ENCODE measurements at places on chromosomes 7 and 10. TPM values are rescaled to one million over a fixed set of nuclear protein-coding genes. Genes with fewer than 3 reads are reported as not detected.
A peak's percentile ranks its signal among the peaks of the same experiment; 100 is the strongest.

The PTPRZ1 gene
- total RNA-seq: 4.8 TPM

GRCh38 chr7:5296015-5296610 lies 13.4 kb downstream of the SLC29A4 start:
- no peak for DNase-seq

DNA sequence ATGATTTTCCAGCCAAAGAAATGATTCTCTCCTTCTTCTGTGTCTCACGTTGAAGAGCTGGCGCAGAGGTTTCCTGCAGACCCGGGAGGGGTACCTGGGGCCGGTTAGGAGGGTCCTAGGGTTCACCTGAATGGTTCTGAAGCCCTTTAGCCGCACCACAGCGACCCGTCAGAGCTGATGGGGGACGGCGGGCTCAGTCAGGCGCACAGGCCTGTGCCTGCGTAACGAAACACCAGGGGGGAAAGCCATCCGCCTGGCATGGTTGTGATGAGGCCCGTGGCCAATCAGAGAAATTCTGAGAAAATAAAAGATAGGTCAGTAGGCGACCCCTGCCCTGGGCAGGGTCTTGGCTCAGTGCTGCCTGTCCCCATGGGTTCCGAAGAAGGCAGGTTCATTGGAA lies 35.6 kb downstream of the FAM20C start:
- DNase-seq: no peak

- no peak for DNase-seq
These were observed 101.9 kb upstream of the PRSS58 start for GRCh38 chr7:142359694-142360279.

GRCh38 chr7:148819697-148820360 lies 64.3 kb downstream of the EZH2 start:
- DNase-seq: no peak

The CD36 gene
- 1,353 TPM for total RNA-seq

GRCh38 chr10:86768412-86769062 lies 12.1 kb downstream of the BMPR1A start:
- DNase-seq: no peak

DNA sequence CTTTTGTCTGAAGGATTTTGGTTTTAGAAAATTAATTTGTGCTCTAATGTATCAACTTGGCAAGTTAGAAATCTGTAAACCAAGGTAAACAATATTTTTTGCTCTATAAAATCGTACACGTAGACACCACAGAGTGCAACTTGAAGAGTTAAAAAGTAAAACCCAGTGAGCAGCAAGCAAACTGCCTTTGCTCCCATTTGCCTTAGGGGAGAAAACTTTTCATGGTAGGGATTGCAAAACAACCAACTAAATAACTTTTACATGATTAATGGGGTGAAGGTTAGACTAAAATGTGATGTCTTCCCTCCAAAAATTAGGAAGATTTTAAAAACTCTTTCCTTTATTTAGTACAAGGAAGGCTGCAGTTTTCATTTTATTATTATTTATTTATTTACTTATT lies 224.2 kb upstream of the LYZL1 start:
- DNase-seq: no peak

The HOXA1 gene
- 0.59 TPM for total RNA-seq

GRCh38 chr10:49615721-49616120 lies 1.9 kb downstream of the CHAT start:
- no peak for DNase-seq

The FANK1 gene
- total RNA-seq: 0.37 TPM

The MMP21 gene
- not detected for total RNA-seq

DNA sequence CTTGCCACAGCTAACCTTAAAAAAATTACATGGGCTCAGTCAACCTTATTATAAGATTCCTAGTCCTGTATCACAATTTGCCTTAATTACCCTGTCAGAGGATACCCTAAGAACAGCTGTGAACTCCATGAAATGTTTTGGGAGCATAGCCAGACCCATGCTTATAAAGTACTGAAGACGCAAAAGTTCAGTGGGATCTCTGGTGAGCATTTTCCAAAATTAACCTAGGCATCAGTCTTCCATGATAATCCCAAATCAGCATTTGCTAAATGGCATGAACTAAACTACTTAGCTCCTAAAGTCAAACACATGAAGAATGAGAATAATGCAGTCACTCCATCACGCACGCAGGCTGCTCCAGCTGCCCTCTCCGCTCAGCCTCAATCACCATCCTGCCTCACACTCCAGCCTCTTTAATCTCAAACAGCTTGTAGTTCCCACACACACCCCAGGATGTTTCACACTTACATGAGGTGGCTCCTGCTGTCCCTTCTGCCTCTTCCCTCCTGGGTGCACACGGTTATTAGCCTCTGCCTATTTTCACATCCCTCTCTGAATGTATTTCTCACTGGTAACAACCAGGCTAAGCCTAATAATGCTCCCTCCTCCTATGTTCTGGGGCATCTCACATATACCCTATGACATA lies 15.3 kb downstream of the IGF2BP3 start:
- DNase-seq: no peak

GRCh38 chr7:41700044-41700471 lies 2.8 kb downstream of the INHBA start:
- no peak for DNase-seq

- no peak for DNase-seq
These were observed 7.5 kb upstream of the ARHGAP22 start for GRCh38 chr10:48612236-48612943.

- DNase-seq: no peak
These were observed 1.0 kb downstream of the URGCP start for GRCh38 chr7:43905209-43905946.

The MYL10 gene
- not detected for total RNA-seq

DNA sequence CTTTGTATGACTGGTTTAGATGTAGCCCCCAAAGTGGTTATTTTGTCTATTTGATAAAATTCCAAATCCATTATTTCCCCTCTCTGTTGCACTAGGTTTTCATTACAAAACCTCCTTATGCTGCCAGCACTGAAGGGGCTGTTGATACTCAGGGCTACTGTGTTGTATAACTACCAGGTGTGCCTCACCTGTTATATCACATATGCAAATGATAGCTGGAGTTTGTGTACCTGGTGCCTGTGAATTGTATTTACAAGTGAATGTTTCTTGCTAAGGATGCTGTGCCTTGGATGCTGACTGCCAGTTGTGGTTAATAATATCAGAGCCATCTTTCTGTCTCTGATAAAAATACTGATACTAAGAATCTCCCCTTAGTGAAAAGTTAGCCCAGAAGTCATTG lies 84.8 kb upstream of the CCDC6 start:
- no peak for DNase-seq

- DNase-seq: no peak
These were observed 20.6 kb downstream of the FAM200A start for GRCh38 chr7:99531354-99531765.

The FGFR2 gene
- total RNA-seq: not detected

DNA sequence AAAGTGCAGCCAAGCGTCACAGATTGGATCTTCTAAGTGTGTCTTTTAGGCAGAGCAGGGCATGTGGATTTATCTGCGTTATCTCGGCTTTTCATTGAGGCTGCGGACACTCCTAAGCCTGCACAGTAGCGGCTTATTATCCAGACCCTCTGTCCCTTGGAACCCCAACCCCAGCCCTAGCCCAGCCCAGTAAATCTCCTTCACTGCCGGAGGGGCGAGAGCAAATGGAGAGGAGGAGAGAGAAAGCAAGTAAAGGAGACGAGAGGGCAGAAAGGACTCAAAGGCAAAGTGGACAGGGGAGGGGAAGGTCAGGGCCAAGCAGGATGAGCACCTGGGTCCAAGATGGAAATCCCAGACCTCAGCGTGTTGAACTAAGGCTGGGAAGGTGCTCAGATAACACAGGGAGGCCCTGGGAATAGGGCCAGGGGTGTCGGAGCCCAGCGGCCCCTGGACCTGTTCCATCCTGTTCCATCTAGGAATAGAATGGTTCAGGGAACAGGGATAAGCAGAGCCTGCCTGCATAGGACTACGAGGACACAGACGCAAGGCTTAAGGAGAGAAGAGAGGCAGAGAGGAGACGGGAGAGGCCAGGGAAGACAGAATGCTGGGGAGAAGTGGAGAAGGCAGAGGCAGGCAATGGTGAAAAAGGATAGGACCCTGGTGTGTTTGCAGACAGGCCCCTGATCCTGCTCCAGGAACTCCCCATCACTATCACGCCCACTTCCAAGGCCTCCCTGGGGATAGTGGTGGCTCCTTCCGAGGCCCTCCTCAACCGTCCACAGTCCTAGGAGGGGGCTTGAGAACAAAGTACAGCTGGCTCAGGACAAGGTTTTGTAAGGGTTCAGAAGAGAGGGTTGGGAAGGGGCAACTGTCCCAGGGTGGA lies 99.6 kb downstream of the CHST15 start:
- no peak for DNase-seq

DNA sequence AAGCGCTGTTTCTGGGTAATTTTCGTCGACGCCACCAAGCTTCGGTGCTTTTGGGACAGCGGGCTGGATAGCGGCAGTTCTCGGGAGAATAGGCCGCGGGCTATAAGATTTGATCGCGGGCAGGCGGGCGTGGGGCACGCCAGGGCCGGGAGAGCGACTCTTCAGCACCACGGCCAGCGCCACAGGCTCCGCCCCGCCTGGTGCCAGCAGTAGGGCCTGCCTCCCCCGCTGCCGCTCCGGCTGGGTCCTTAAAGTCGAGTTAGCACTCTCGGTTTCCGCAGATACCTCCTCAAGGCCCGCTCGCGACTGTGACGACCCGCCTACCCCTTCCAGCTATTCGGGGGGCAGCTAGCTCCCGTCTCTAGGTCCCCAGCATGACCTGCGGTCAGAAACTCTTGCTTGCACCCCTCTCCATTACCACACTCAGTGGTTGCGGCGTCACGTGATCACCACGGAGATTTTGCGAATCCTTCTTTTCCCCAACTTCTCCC lies 9.4 kb downstream of the NXPH1 start:
- peak; percentile 67 for DNase-seq

- no peak for DNase-seq
These were observed 228.0 kb downstream of the CACNB2 start for GRCh38 chr10:18368273-18368672.

- no peak for DNase-seq
These were observed 8.5 kb downstream of the SP8 start for GRCh38 chr7:20778063-20778721.

GRCh38 chr10:15141136-15142054 lies 27.1 kb downstream of the NMT2 start:
- DNase-seq: no peak

The FXYD4 gene
- total RNA-seq: not detected

GRCh38 chr10:50456719-50457118 lies 167.0 kb downstream of the SGMS1 start:
- DNase-seq: no peak

DNA sequence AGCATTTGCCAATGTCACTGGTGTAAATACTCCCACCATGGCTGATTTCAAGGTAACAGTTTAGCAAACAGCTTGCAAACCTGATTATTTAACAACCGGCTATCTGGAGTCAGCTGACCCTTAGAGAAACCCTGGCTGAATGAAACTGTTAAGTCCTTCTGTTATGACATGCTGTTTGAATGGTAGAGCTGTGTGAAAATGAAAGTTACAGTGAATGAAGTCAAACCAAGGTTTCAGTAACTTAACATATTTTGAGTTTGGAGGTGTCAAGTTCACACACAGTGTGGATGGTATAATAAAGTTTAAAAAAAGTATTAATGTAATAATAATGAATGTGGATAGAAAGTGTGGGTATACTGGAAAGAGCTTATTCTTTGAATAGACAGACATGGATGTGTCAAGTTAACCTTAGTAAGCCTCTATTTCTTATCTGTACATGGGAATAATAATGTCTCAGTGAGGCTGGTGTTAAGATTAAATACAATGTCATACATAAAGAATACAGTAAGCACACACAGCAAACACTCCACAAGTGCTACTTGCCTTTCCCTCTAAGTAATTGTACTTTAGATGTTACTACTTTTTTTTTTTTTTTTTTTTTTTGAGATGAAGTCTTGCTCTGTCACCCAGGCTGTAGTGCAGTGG lies 150.4 kb downstream of the TAX1BP1 start:
- no peak for DNase-seq

DNA sequence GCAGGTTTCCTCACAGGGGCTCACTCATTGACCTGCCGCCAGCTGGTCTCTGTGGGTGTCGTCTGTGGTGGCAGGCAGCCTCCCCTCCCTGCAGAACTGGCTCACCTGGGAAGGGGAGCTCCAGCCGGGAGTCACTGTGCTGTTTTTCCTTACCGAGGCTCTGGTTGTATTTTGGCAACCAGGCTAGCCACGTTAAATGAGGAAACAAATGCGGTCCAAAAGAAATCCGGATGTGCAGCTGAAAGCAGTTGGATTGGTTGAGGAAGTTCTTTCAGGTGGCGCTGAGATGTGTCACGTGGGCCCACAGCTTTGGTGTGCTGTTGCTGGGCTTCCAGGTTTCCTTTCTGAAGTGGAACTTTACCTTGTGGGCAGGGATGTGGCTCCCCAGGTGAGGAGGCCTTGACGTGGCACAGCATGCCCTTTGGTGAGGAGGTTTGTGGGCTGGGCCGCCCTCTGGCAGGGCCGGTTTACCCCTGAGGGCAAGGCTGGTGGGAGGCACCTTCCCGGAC lies 14.2 kb downstream of the MTURN start:
- no peak for DNase-seq

DNA sequence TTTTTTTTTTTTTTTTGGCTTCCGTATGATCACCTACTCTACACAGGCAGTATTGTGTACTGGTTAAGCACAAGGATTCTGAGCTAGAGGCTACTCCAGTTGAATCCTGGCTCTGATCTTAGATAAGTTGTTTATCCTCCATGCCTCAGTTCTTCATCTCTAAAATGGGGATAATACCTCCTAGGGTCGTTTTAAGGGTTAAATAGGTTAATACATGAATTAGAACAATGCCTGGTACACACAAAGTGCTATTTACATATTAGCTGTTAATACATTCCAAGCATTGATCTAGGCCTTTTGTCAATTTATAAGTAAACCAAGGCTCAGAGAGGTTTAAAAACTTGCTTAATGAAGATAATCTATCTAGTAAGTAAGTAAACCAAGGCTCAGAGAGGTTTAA lies 59.0 kb downstream of the ST7 start:
- no peak for DNase-seq

DNA sequence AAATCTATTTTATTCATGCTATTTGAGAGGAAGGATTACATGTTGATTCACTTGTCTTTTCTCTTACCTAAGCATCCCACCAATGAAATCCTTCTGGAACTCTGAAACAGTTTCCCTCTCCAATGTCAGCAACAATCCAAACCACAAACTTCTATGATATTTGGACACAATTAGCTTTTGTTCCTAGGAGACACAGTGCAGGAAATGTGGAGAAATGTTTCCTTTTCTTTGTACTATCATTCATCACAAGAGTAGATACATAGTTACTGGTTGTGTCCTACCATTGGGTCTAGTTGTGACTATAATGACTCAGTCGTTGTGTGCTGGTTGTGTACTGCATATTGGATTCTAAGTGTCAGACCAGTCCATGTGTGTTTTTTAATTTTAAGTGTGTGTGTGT lies 156.8 kb upstream of the MAGI2 start:
- no peak for DNase-seq

DNA sequence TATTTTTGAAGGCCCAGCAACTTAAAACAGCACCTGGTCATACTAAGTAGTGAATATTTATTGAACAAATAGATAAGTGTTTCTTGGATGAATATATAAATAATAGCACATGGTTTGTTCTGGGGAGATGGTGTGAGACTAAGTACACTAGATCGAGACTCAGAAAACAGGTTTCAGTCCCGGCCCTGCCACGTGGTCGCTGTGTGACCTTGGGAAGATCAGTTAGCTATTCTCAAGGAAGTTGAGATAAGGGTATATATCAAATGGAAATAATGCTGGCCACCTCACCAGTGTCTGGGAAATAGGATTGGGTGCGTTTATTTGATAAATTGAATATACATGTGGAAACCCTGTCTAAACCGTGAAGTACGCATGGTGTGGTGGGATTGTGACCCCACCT lies 354.6 kb downstream of the SDK1 start:
- DNase-seq: no peak

Data from heart left ventricle (tissue), 16 donors.